ENCODE measurements at places on chromosomes 3 and 15.

DNA sequence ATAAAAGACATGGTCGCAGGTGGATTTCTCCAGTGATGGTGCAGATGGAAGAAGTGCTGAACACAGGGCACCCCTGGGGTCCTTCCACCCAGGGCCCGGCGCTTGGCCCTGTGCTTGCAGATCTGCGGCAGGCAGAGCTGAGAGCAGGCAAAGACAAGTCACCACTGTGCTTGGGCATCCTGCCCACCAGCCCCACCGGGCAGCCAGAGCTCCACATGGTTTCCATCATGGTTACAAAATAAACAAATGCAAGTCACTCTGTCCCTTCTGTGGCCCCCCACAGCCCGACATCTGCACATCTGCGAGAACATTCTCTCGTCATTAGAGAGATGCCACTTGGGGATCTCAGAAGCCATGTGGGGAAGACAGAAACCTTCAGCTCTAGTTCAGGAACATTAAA is 37.6 kb upstream of the SFMBT1 start:
- no peak for DNase-seq

- DNase-seq = no peak
Measured at GRCh38 chr3:139332092-139332491, 11.7 kb upstream of the MRPS22 start.

- peak; percentile 72 for DNase-seq
Measured at GRCh38 chr3:183884427-183885296, at the start of gene PARL. Gene PARL (minus strand): TSS chr3:183884880. CDS start chr3:183884846, 34 bp downstream.

- DNase-seq = no peak
Measured at GRCh38 chr15:39251413-39252133, 329.3 kb upstream of the THBS1 start.

DNA sequence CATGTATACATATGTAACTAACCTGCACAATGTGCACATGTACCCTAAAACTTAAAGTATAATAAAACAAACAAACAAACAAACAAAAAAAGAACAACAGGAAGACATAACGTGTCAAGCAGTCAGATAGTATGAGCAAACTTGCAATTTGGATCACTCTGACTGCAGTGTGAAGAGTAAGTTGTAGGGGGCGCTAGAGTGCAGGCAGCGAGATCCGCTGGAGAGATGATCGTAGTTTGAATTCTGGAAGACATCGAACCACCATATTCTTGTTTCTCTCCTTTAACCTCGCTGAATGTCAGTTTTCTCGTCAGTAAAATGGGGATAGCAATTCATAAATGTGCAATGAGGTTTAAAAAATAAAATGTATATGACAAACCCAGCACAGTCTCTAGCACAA is 165.2 kb upstream of the LMCD1 start:
- no peak for DNase-seq

DNA sequence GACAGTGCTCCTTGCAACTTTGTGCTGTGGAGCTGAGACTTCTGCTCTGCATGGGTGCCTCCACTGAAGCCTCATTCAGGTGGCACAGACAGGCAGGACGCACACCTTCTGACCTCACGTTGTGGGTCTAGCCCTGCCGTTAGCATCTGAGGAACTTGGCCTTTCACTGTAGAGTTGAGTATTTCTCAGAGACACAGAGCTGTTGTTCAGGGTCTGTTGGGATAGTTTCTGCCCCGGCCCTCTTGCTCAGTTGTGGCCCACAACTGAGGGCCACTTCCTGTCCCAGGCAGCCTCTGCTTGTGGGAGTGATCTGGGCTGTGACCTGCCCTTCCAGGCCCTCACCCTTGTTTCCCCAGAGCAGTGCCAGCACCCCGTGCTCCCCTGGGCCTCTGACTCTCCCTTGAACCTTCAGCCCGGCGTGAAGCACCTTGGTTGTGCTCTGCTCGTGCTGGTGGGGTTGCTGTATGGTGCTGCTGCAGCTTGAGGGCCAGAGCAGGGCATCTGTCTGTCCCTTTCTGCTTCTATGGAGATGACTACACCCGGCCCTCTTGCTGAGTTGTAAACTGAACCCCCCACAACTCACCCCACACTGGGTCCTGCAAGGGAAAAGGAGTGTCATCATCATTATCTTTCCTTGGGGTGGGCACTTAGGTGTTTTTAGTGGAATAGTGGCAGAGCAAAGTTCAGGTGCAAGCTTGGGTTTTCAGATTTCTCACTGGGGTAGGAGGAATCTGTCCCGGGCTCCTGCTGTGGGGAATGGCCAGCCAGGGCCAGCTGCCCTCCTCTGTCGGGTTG is 11.7 kb downstream of the BAHD1 start:
- DNase-seq = no peak

GRCh38 chr15:88484682-88485331 is 17.3 kb downstream of the MRPS11 start:
- DNase-seq = no peak

GRCh38 chr3:153023896-153024295 is 138.1 kb upstream of the RAP2B start:
- no peak for DNase-seq

DNA sequence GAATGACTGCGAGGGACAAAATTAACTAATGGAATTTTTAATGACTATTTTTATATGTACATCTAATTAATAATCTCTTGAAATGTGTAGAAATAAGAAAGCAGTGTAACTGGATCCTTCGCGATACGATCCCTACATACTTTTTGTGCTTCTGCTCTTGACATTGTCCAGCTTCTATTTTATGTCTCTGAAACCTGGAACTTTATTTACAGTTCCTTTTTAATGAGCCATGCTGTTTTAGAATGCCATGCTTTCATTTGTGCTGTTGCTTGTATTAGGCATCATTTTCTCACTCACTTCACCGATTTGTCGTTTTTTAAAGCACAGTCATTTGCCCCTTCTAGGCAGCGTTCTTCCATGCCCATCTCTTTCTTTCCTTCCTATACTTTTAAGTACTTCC is 301.3 kb downstream of the EDEM1 start:
- no peak for DNase-seq

DNA sequence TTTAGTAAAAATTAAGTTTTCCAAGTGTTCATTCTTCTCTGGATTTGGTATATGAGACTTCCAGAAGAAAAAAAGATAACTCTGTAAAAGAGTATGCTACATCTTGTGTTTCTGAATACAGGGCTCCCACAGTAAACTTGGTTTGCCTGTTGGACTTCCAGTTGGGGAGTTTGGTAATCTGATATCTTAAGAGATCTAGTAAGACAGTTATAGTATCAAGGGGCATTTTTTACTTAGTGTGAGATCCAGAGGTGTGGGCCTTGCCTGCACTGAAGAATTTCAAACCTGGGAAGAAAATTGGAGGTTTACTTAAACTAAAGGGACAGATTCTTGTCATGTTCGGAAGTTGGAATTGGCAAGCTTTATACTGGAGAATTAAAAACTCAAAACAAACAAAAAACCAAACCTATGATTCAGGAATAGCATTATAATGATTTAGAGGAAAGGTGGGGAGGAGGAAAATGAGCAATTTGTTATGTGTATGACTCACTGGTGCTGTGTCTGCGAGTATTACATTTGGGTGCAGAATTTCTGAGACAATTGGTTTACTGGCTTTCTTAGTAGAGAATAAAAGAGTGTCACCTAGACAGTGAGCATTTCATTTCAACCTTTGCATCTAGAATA is 58.9 kb upstream of the ULK4 start:
- no peak for DNase-seq

- no peak for DNase-seq
Measured at GRCh38 chr3:170405101-170405500, 13.6 kb upstream of the CLDN11 start.

DNA sequence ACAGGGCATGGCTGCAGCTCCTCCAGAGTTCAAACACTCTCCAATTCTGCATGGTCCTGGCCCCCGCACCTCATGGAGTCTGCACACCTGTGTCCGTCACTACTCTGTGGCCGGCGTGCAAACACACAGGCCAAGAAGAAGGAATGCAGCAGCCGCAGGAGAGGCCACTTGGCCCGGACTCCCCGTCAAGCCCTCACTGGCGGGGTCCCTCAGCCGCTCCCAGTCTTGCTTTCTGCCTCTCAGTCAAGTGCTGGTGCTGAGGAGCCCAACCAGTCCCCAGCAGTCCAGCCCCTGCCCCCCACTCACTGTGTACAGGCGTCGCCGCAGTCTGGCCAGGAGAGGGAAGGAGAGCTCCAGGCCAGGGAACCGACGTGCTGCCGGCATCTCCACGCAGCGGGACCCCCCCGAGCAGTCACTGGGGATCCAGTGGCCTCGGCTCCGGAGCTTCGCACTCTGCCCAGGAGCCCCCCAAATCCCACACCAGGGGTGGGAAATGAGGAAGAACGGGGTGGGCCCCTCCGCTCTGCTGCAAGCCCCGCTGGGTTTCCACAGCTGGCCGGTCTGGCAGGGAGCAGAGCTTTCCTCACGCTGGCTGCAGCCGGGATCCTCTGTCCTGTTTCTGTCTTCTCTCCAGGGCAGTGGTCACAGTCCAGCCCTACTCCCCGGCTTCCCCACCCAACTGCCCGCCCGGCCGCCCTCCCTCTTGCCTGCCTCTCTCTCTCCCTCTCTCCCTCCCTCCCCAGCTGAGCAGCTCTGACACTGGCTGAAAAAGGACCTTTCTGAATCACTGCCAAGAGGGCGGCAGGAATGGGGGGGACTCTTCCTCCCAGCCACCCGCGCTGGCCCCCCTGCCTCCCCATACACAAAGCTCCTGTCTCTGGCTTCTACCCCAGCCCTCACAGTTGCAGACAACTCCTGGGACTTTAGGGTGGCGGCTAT is 16.0 kb downstream of the TNK2 start:
- no peak for DNase-seq

- DNase-seq = no peak
Measured at GRCh38 chr3:143103652-143104051, 15.9 kb upstream of the CHST2 start.

- peak; percentile 73 for DNase-seq
Measured at GRCh38 chr15:95875121-95875643, 455.3 kb upstream of the NR2F2 start.

DNA sequence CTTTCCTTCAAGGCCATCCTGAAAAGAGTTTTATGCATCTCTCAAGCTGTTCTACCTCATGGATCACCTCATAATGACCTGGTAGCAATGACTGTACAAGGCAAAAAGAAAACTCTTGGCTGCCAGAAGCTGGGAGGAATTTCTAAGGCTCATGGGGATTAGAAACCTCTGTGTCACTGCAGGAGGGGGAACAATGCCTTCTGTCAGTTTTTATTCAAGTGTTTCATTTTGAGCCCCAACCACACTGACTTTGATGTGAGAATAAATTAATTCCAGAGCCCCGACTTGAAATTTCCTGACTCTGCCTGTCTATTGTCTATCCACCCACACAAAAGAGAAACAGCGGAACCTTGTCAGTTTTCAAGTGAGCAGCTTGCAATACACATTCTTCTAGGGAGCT is 58.7 kb upstream of the MRPL3 start:
- no peak for DNase-seq

- no peak for DNase-seq
Measured at GRCh38 chr3:55482496-55483195, 4.5 kb downstream of the WNT5A start.

DNA sequence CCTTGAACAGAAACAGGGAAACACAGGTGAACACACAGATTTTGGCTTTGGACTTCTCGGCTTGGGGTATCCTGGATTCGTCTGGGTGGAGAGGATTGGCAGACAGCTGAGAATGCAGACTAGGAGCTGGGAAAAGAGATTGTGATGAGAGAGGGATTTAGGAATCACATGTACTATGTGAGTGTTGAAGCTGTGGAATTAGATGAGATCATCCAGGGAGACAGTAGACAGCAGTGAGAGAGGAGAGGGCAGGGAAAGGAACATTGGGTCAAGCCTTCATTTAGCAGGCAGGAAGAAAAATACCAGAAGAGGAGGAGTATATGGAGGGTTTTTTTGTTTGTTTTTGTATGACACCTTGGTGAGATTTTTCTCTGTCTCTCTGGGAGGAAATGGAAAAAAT is 262.1 kb upstream of the TBL1XR1 start:
- DNase-seq = no peak

DNA sequence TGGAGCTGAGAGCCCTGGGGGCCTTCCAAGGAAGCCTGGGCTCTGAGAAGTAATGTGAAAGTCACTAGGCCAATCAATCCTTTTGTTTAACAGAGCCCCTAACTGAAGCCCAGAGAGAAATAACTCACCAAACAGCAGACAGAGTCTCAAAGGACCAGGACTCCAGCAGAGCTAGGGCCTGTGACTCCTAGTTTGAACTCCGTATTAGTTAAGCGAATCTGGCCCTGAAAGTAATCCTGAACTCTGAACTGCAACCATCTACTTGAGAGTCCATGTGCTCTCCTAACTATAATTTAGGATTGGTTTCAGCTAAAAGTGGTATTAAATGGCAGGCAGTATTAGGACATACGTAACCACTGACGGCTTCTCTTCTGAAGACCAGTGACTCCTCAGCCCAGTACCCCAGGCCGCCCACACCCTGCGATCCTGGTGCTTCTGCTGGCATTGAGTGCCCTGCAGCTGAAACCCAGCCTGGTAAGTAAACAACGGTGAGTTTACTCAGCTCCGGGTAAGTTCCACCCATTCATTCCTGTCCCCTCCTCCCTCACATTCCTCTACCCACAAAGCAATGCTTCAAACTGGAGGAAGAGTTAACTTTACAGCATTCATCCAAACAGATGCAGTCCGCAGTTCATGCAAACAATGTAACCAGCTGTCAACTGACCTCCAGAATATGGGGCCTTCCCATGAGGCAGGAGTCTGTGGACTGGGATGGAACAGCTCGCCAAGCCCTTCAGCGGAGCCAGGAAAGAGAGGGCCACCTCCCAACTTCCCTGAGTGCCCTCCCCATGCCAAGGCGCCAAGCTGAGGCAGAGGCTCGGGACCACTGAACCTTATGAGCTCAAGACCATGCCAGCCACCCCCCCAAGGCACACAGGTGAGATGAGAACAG is 7.3 kb downstream of the MYO5C start:
- DNase-seq = no peak

GRCh38 chr15:67149068-67149772 is 83.8 kb downstream of the SMAD3 start:
- no peak for DNase-seq

DNA sequence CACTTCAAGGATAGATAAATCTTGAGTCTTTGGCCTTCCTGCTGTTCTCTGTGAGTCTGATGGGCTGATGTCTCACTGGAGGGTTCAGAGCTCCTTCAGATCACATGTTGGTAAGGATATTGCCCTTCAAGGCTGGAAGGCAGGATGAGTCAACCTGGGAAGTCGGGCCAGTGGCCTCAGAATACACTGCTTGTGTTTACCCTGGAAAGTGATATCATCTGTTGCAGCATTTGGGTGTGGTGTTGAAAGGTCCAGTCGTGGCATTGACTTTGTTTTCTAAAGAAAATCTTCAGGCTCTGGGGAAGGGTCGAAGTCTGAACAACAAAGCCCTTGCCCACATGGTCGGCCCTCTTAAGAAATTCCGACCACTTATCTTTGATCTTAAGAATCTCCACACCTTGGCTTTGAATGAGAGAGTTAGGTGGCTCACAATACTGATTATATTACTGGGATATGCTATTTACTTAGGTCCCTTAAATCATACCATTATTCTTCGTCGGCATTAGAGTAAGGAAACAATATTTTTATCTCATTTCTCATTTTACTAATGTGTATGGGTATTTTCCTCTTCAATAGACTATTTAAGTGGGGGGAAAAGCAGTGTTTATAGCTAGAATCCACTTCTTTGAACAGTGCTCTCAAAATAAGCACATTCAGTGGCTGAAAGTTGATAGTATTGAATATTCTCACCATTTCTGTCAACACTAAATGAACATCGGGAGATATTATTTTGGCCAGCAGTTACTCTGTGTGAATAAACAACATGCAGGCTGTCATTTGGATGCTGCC is 303.9 kb upstream of the RASGRP1 start:
- peak; percentile 81 for DNase-seq
